Fibroblast of upper back skin (primary cell): ENCODE measurements at places on chromosomes 13 and 19.
A peak's percentile ranks its signal among the peaks of the same experiment; 100 is the strongest.

DNA sequence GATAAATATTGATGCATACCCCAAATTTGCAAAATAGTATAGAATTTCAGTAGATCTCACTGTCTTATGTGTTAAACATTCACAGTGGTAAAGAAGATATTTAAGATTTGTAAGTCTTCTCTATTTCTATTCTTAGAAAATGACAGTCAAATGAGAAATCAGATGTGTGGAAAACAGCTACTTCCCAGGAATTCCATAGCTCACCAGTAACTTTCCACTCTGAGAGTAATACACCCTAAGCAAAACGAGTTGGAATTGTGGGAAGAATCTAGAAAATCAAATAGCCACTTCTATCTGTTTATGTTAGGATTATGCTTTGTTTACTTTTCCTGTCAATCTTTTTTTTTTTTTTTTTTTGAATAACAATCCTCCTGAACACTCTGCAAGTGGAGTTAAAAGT lies 69.1 kb downstream of the FLT1 start:
- DNase-seq = peak; percentile 8

DNA sequence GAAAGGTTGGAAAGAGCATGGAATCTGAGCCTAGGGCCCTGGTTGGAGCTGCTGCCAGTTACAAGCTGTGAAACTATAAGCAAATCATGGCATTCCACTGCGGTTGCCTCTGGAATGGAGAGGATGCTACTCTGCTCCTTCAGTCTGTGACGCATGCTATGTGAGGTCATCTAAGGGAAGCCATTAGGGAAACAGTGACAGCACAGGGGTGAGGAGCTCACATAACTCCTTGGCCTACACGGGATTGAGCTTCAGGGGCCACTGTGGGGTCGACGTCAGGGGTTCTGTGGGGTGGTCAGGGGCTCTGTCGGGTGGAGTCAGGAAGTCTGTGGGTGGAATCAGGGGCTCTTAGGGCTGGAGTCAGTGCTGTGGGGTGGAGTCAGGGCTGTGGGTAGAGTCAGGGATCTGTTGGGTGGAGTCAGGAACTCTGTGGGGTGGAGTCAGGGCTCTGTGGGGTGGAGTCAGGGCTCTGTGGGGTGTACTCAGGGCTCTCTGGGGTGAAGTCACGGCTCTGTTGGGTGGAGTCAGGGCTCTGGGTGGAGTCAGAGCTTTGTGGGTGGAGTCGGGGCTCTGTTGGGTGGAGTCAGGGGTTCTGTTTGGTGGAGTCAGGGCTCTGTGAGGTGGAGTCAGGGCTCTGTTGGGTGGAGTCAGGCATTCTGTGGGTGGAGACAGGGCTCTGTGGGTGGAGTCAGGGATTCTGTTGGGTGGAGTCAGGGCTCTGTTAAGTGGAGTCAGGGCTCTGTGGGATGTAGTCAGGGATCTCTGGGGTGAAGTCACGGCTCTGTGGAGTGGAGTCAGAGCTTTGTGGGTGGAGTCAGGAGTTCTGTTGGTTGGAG lies 35.8 kb upstream of the MEDAG start:
- DNase-seq = peak; percentile 100

DNA sequence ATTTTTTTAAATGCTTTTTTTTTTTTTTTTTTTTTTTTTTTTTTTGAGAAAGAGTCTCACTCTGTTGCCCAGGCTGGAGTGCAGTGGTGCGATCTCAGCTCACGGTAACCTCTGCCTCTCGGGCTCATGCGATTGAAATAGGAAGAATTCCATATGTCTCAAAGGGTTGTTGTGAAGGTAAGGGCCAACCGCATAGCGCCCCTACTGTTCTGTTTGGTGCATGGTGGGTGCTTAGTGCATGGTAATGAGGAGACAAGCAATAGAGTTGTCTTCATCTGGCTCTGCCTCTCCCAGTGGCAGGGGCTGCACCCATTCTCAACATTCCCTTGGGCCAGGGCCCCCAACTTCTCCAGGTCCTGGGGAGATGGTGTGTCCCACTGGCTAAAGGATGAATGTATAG lies 68.7 kb downstream of the RASL11A start:
- DNase-seq = peak; percentile 22

DNA sequence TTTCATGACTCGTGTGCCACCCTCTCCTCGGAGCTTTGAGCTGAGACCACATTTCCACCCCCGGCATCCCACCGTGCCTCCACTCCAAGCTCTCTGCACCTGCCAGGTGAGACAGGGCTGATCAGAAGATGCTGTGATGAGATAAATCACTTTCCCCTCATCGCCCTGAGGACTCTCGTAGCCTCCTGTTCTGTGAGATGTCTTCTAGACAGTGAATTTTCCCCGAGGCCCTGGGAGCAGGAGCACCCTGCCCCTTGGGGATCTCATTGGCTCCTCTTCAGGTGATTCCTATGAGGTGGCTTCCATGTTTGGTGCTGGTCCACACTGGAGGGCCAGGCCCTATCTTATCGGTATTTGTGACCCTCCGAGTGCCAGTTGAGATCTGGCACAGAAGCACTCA lies 154.0 kb upstream of the TSHZ3 start:
- no peak for DNase-seq

- DNase-seq = no peak
Observed at GRCh38 chr19:33947265-33947964, 150.7 kb downstream of the KCTD15 start.

DNA sequence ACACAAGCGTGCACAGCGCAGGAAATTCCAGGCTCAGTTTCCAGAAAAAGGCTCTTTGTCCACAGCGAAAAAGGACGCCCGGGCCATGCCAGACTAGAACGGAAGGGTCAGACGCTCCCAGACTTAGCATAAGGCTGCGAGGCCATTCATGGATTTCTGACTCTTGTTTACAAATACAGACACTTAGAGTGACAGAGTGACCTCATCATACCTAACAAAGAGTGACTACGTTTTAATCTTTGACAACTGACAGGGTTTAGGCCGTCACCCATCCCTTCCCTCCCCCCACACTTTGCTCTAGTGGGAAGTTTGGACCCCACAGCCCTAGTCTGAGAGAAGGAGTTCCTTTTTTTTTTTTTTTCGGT lies 418 bp upstream of the ZNF709 start:
- DNase-seq = no peak

DNA sequence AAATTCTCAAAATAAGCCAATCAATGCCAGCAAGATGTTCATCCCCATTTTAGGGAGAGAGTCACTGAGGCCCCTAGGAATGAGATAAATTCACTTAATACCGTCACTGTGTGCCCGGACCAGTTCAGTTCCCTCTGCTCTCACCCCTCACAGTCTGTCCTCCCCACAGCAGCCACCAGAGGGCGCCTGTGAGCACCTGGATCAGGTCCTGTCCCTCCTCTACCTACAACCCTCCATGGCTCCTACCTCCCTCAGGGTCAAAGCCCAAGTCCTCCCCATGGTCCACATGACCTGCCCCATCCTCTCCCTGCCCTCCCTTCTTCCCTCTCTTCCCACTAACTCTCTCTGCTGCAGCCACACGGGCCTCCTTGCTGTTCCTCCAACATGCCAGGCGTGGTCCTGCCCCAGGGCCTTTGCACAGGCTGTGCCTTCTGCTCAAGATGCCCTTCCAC lies 42.0 kb upstream of the NFIC start:
- peak; percentile 21 for DNase-seq

DNA sequence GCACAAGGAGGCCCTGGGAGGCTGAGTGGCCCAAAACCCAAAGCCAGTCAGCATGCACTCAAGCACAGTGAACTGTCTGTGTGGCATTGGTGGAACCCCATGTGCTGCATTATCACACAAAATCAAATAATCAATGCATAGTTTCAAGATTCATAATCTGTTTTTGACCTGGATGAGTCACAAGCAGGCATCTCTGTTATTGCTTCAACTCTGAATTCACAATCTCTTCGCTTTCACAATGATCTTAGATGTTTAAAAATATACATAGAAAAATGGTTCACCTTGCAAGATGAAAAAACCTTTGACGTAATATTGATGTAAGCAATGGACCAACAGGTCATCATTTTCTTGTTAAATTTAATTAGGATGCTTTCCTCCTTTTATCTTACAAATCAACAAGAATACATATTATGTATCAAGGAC lies 455.4 kb downstream of the IRS2 start:
- peak; percentile 50 for DNase-seq

GRCh38 chr13:45623516-45624090 lies 8.1 kb upstream of the ERICH6B start:
- peak; percentile 9 for DNase-seq

DNA sequence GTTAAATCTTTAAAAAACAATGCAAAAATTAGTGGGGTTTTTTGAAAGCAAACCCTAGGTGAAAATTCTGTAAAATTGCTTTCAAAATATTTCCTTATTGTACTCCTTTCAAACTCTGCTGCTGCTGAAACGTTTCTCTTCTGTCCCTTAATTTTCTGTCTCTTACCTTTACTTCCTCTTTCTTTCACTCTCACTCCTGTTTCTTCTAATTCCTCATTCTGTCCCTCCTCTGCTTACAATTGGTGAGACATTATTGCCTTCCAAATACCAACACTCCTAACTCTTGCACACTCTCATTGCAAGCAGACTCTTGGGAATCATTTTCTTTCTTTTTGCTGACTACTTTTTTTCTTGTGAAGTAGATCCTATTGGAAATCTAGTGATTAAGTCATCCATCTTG lies 685.6 kb upstream of the SLITRK1 start:
- DNase-seq = no peak

- peak; percentile 97 for DNase-seq
Observed at GRCh38 chr13:41694545-41695301, 237.4 kb downstream of the RGCC start.
